ENCODE measurements at places on chromosomes 16 and 17. TPM values are rescaled to one million over a fixed set of nuclear protein-coding genes. Genes with fewer than 3 reads are reported as not detected.

Gene MSLN
- total RNA-seq, result 1.4 TPM

Gene SDR42E2
- total RNA-seq, result not detected

Gene ATP6V0A1
- total RNA-seq, result 84.6 TPM

Gene LRRC36
- total RNA-seq, result 0.20 TPM

Gene TM4SF5
- not detected for total RNA-seq

Gene KRT12
- total RNA-seq, result 0.10 TPM

Gene HS3ST2
- 0.20 TPM for total RNA-seq

Gene ZFHX3
- total RNA-seq, result 6.7 TPM

Gene CCR7
- 0.30 TPM for total RNA-seq

Gene KIFC3
- 21.3 TPM for total RNA-seq

Gene TMEM220
- 2.6 TPM for total RNA-seq

Gene HOXB9
- total RNA-seq, result 0.10 TPM

Gene CRYM
- 3.2 TPM for total RNA-seq

Gene PKMYT1
- 3.6 TPM for total RNA-seq

Gene KRT17
- total RNA-seq, result 1,205 TPM

Gene UNK
- 39.2 TPM for total RNA-seq

Gene EVI2A
- 8.9 TPM for total RNA-seq
